ENCODE measurements at places on chromosomes 5 and 9.

DNA sequence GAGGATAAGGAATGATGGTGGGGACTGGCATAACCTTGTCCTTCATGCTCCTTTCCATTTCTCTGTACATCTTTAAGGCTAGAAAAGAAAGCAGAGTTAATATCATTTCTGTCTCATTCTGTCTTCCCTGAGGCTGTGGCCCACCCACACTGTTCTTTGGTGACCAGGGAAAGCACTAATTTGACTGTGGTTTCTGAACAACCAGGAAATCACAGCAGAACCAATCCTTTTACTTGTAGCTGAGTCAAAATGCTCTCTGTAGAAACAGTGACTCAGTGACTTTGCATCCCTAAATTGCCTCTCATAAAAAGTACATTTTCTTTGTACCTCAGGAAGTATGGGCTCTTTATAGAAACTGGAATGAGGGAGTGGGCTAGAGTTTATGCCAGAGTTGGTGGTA is 28.1 kb downstream of the IL33 start:
- no peak for DNase-seq

DNA sequence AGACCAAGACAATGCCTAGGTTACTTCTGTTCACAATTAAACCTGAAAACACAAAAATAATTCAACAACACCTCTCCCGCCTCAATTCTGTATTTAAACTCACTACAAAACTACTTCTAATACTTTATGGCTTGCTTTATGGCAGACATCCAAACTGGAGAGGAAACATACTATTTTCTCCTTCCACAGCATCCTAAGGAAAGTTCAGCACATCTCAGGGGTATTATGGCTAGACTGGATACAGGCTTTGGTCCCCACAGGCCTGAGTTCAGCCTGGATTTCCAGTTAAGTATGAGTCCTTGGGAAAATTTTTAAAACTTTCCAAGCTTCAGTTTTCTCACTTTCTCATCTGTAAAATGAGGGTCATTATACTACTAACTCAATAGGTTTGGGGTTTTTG is 480.2 kb downstream of the CAAP1 start:
- no peak for DNase-seq

DNA sequence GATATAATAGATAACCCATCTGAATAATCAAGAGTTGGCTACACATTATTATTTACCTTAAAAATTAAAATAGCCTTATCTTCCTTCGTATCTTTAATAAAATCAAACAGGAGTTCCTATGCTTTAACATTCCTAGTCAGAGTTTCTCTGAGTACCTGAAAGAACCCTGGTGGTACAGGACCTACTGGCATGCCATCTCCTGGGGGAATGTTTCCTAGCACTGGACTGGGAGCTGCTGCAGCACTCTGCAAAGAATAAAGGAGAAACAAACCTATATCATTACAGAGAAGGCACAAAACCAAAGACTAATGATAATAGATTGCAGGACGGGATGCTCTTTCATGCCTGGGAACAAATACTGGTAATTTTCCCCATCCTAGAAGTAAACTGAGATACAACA is 119.5 kb upstream of the ACOT12 start:
- no peak for DNase-seq

GRCh38 chr9:96596601-96597111 is 23.0 kb downstream of the CDC14B start:
- no peak for DNase-seq

DNA sequence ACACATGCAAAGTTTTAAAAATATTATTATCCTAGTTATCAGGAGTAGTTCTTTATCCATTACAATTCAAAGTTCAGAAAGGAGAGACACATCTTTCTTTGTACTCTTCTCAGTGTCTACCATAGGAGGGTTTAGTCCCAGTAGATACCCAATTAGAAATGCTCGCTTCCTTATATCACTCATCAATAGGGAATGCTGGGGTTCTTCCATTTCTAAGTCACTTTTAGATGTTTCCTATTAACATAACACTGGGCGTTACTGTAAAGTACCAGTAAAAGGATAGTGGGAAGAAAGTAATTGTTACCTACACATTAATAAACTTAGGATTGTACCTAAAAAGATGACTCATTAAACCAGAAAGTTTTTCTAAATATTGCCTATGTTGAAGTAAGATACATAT is 348.3 kb upstream of the CDH6 start:
- DNase-seq, result no peak

- DNase-seq, result no peak
Measured at GRCh38 chr9:34642679-34643078, 3.8 kb upstream of the GALT start.

DNA sequence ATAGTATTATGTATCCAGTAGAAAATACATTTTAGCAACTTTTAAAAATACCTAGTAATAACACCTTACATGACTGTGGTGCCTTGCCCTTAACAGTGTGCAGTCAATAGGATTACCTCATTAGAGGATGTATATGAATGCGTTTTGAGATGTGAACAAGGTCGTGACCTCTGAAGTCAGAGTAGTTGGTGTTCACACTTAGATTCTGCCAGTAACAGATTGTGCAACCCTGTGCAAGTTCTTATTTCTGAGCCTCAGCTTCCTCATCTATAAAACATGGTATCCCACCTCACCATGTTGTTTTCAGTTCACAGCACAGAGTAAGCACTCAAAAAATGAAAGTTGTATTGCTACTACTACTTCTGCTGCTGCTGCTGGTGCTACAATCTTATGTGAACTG is 347.3 kb downstream of the KDM4C start:
- no peak for DNase-seq

GRCh38 chr5:88892669-88893068 is 9.7 kb upstream of the MEF2C start:
- DNase-seq, result no peak

- DNase-seq, result no peak
Measured at GRCh38 chr5:151881621-151882225, 42.9 kb downstream of the GLRA1 start.

DNA sequence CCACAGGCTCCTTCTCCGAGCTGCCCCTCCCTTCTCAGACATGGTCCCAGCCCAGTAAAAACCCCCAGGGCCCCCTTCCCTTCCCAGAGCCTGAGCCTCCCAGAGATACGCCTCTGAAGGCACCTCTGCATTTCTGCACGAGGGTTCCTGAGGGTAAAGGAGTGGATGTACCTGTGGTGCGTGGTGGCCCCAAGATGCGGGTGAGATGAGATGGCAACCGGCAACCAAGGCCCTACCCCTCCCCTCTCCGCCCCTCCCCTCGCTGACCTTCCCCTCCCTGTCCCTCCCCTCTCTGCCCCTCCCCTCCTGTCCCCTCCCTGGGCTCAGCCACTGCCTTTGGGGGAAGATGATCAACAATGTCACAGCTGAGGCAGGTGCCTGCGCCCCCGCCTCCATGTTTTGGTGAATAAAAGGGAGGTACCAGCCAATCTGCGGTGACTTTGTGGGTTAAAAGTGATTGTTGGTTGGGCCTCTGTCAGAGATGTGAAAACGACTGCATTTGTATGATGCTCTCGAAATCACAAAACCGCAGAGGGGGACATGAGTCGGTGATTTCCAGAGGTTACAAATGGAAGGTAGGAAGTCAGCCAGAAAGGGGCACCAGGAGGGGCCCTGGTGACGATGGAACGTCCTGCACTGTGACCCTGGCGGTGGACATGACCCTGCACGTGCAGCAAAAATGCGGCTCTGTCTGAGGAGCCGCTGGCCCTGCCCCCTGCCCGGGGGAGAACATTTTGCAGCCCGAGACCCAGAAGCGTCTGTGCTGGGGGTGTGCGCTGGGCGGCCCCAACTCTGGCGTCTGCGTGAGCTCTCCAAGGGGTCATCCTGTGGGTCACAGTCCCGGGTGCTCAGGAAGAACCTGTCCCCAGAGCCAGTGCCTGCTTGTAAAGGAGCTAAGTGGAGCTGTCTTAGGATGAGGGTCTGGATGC is 3.7 kb downstream of the LCN9 start:
- DNase-seq, result no peak

GRCh38 chr9:34547960-34548611 is 25.3 kb upstream of the ENHO start:
- no peak for DNase-seq

Data from activated T-helper 1 cell treated with anti-CD3 and anti-CD28 coated beads, Interleukin-2, amount 50 U/mL, for 16 hours (primary cell).